ENCODE measurements at places on chromosomes 12 and 14.

- no peak for DNase-seq
Measured at GRCh38 chr12:28457785-28458184, 267.5 kb downstream of the CCDC91 start.

DNA sequence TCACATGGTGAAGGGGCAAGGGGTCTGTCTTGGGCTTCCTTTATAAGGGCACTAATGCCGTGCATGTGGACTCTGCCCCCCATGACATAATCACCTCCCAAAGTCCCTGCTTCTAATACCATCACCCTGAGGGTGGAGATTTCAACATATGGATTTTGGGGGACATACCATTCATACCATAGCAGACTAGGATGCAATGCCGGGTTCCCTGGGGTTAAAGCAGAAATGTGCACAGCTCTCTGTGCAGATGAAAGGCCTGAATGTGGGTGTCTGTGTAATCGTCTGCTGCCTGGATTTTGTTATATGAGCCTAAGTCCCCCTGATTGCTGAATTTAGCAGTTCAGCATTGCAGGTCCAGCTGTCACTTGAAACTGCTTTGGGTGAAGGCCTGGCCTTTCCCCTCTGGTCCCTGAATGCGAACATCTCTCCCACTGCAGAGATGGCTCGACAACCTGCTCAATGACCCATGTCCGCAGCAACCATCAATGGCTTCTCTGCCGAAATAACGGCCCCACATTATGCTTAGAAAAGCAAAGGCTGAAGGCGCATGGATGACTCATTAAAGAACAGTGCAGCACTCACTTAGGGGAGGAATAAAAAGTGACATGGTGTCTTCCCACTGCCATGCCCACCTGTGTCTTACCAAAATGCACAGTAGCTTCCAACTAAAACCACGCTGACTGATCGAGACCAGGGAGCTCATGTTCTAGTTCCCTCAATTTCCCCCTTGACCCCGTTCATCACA is 286.3 kb downstream of the DPF3 start:
- no peak for DNase-seq

- DNase-seq: no peak
Measured at GRCh38 chr12:106343214-106343528, 14.4 kb upstream of the POLR3B start.

- DNase-seq: no peak
Measured at GRCh38 chr14:37673439-37673838, 78.0 kb downstream of the TTC6 start.

- peak; percentile 68 for DNase-seq
Measured at GRCh38 chr12:76455582-76456345, 103.8 kb downstream of the OSBPL8 start.

DNA sequence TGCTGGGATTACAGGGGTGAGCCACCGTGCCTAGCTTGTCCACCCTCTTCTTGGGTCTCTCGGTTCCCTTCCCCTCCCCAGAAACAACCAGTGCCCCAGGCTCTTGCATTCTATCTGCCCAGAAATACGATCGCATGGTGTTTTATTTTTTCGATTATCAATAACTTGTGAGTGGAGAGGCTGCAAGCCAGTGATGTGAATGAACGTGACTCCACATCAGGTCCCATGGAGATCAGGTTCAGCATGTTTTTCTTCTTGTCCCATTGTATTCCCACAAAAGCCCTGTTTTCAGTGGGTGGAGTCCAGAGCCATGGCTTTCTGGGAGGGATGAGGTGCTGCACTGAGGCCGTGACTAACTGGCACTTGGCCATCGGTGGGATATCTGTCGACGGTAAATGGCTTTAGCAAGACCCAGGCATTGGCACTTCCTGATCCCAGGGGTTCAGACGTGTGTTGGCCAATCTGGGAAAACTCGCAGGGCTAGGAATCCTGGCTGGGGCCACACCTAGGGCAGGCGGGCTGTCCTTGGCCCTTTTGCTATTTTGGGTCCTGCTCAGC is 12.7 kb upstream of the HNF1A start:
- DNase-seq: no peak

DNA sequence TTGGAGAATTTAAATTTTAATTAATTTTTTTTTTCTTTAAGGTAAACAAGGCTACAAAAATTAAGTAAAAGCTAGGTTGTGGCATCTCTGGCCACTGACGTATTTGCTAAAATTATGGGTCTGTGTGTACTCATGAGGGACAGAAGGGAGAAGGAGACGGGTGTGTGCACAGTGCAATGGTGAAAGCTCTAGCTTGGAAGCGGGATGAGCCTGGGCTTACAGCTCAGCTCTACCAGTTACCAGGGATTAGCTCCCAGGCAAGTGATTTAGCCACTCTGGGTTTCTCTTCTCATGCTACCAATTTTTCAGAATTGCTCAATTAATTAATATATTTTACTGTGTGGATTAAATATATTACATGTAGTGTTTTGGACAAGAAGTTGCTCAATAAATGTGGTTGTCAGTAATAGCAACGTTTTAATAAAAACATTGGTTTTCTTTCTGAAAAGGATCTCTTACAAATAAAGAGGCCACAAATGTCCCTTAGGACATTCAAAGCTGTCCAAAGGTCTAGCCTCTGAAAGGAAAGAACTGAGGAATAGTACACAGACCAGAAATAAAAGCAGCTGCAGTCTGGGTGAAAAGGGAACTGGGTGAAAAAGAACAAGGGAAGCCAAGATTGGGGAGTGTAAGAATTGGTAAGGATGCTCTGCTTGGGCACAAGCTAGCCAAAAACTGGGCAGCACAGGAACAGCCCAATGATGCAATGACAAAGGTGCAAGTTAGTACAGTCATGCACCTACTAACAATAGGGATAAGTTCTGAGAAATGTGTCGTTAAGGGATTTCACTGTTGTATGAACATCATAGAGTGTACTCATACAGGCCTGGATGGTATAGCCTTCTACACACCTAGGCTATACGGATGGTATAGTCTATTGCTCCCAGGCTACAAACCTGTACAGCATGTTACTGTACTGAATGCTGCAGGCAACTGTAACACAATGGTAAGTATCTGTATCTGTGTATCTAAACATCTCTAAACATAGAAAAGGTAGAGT is 61.7 kb downstream of the FERMT2 start:
- DNase-seq: no peak

DNA sequence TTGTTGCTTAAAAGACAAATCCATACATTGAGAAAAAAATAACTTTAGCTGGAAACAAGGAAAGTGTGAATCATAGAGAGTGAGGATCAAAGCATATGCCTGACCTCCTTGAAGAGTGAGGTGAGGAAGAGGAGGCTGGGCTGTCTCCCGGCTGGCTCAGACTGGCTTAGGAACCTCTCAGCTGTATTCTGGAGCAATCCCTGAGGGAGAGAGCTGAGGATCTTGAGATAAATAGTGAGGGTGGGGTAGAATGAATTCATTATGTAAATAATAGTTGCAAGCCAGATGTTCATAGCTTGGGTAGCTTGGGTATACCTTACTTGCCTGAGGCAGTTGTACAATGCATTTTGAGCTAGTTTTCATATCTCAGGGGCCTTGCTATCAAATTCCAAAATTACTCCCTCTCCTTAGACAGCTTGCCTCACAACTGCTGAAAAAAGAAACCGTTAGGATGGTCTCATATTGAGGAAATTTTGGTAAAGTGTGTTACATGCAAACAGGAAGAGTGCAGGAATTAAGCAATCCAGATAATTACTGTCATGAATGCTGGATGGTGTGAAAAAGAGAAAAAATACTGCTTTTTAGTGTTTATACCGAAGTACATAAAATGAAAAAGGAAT is 30.5 kb upstream of the SLC15A5 start:
- DNase-seq: no peak
